AG08396 (cell line): ENCODE measurements at places on chromosomes 13 and 19.

GRCh38 chr13:46665633-46666482 is 112.9 kb downstream of the LRCH1 start:
- no peak for DNase-seq

DNA sequence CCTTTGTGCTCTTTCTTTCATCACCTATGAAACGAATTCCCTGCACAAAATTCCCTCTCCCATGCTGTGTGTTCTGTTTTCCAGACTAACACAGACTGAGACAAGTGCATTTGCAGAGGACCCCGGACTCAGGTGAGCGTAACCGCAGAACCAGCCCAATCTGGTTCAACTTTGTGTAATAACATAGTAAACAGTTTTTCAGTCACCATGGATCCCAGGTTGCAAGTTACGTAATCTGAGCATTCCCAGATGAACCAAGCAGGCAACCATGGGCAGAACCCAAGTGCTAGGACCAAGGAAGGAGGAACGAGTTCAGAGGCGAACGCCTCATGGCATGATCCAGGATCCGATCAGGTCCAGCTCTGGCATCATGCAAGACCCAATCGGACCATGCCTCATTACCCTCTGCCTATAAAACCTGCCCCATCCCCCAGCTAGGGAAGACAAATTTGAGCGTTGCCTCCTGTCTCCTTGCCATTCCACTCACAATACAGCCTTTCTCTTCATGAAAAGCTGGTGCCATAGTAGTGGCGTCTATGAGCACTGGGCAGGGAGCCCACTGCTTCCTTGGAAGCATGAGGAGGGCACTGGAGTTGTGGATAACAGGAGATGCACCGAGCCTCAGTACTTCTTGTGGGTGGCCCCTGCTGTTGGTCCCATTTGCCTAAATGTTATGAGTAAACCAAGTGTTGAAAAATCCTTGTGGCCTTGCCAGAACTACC is 107.6 kb downstream of the ABCC4 start:
- DNase-seq: no peak

DNA sequence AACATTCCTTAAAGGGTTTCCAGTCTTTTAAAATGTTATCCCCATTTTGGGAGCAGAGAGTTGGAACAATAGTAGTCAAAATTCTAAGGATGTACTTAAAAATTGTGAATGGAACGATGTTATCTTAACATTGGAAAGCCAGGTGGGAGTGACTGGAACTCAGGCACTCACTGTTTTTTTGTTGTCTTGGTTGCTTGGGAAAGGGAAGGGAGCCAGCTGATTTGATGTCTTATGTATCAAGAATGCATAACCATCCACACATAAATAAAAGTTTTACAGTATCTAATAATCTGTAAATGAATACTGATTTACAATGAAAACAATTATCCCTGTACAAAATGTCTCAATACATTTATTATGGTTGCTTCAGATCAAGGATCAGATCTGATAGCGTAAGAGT is 88.7 kb downstream of the SLC10A2 start:
- DNase-seq: no peak

DNA sequence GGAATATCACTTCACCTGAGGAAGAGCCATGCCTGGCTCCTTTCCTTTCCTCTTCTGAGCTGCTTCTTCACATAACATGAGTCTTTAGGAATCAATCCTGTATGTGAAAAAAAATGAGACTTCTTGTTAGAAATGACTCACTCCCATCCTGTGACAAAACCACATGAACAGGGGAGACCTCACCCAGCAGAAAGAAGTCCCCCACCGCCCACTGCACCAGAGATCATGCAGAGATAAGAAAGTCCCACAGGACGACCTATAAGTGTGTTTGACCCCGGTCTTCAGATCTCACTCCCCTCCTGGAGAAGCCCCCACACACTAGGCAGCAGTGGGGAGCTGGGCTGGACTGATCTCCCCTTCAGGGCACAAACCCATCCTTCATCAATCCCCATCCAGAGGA is 7.8 kb downstream of the ZNF600 start:
- no peak for DNase-seq

GRCh38 chr19:3977242-3978143 is 6.6 kb upstream of the DAPK3 start:
- DNase-seq: no peak

DNA sequence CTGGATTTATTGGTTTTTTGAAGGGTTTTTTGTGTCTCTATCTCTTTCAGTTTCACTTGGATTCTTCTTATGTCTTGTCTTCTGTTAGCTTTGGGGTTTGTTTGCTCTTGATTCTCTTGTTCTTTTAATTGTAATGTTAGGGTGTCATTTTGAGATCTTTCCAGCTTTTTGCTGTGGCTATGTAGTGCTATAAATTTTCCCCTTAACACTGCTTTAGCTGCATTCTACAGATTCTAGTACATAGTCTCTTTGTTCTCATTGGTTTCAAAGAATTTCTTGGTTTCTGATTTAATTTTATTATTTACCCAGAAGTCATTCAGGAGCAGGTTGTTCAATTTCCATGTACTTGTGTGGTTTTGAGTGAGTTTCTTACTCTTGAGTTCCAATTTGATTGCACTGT is 24.6 kb downstream of the ZNF430 start:
- no peak for DNase-seq

DNA sequence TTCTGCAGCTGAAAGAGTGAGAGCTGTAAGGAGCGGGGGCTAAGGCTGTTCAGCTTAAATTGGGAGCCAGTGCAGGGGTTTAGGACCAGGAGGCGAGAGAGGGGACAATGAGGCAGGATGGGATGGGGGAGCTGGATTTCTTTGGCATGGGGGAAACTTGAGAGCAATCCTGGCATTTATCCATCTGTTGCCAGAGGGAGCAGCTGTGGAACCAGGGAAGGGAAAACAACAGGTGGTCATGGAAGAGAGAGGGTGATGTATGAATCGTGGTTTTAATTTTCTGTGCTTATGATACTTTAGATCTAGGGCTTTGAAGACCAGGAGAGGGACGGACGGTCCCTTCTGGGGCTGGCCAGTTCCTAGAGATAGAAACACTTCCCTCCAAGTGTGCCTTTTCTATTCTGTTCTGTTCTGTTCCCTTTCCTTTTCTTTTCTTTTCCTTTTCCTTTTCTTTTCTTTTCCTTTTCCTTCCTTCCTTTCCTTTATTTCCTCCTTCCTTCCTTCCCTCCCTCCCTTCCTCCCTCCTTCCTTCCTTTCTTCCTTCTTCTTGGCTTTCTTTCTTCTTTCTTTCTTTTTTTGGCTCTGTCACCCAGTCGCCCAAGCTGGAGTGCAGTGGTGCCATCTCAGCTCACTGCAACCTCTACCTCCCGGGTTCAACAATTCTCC is 16.0 kb upstream of the CCL25 start:
- no peak for DNase-seq

DNA sequence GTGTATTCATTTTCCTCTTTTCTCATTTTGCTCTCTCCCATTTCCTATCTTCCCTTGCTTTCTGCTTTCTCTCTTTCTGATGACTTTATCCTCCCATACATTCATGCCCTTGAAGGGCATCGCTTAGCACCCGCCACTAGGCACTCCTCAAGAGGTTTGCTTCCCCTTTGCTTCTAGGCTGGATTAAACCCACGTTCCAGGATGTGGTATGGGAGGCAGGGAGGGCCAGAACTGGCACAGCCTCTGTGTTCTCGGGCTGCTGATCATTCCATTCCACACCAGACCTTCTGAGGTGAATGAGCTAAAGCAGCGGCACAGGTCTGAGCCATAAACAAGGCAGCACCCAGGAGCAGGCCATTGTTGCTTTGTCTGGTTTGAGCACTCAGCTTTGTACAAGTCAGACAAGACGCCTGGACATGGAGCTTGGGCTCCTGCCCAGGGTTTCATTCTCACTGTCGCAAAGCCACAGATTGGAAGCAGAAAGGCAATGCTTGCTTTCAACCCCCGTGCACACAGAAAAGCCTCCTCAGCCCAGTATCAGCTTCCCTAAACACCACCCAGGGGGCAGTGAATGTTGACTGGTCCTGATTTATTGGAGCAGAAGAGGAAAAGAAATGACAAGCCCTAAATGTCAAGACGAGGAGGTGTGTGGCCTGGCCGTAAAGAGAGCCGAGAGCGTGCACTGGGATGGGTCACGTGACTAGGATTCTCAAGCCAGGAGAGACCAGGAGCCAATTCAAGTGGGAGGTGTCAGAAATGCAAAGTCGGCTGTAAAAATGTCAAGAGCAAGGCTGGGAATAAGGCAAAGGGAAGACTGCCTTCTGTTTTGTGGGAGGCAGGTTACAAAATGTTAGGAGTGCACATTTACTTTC is 218.0 kb upstream of the SERP2 start:
- DNase-seq: peak; percentile 59

GRCh38 chr19:23787106-23787505 is 28.4 kb upstream of the ZNF681 start:
- DNase-seq: no peak

DNA sequence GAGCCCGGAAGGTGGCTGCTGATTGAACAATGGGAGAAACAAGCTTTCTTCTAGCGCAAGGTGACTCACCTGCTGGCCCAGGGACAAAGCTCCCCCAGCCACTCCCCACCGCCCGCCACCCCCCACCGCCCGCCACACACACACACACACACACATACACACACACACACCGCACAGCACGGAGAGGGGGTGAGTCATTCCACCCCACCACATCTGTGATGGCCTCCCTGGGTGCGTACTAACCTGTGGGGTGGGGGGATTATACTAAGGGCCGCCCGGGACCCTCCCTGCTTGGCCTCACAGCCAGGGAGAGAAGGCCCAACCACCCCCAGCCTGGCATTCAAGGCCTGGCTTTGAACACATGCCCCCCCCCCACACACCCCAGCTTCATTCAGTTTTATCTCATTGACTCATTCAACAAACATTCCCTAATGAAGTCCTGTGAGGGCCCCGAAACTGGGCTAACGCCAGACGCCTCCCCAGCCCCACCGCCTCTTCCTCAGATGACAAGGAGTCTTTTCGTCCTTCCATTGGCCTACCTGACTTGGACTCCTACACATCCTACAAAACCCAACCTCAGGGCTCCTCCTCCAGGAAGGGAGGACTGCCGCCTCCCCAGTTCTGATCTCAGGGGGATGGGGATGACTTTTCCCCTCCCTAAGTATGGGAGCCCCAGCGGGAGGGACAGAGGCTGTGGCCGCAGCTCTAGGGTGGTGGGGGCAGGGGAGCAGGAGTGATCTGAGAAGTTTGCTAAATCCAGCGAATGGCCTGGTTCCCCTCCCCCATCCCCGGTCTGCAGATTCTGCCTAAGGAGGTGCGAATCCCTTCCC is 5.8 kb upstream of the ONECUT3 start:
- DNase-seq: peak; percentile 91

DNA sequence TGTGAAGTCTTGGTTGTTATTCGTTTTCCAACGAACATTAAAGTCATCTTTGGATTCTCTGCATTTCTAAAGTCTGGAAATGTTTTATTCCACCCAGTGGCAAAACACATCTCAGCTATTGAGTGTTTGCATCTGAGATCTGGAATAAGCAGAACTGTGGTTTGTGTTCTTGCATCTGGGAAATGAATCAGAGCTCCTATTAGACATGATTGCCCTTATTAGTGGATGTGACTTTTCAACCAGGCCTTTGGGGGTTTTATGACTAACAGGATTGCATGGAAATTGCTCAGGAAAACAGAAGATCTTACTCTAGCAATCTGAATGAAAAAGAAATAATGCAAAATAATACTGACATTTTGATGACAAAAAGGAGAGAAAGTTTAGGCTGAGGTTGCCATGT is 488.8 kb downstream of the IRS2 start:
- DNase-seq: peak; percentile 73
